Osteocyte (in vitro differentiated cells): ENCODE measurements at places on chromosomes 13 and 19. TPM values are rescaled to one million over a fixed set of nuclear protein-coding genes. Genes with fewer than 3 reads are reported as not detected.
A peak's percentile ranks its signal among the peaks of the same experiment; 100 is the strongest.

ZNF442 gene
- 2.2 and 2.3 TPM in 2 replicates for total RNA-seq

SBSN gene
- total RNA-seq: not detected in 2 replicates

CBLC gene
- not detected in 2 replicates for total RNA-seq

DNA sequence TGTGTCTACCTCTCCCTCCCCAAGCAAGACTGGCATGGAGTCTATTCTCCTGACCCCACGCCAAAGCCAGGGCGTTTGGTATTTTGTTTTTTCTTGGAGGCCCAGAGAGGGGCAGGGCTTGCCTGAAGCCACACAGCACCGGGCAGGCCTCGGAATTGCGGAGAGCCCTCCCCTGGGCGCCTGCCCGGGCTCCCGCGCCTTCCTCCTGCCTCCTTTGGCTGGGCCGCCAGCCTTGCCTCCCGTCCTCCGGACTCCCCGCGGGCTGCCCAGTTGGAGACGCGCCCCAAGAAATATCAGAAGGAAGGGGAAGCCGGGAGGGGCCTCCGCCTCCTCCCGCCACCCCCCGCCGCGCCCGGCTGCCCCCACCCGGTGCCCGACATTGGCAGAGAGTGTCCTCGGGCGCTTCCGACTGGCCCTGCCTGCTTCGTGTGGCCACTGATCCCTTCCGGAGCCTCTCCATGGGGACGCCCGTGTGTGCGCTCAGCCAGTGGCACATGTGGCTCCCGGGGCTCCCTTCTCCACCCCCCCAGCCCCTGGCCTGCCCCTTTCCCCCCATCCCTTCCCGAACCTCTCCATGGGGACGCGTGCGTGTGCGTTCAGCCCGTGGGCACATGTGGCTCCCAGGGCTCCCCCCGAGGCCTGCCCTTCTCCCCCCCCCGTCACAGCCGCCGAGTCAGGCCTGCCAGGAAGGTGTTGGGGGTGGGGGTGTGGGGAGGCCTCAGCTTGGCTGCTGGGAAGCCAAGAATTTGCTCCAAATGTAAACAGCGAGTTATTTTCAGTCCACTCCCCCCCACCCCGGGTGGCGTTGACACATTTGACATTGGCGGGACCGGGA is 37.3 kb downstream of the NFIC start:
- H3K27me3 ChIP-seq: no peaks in the 10 kb centered on the region
- peak; percentile 88 for DNase-seq
- H3K36me3 ChIP-seq: peaks cover 4% of the 10 kb centered on the region
- no peak overlapping the region for H3K4me3 ChIP-seq
- peak overlapping the region; percentile 90 for H3K27ac ChIP-seq

GRCh38 chr19:18683109-18683957 is at the start of gene CRTC1:
Gene CRTC1 (plus strand): TSS chr19:18683680. CDS start chr19:18683703, 23 bp downstream.
- DNase-seq: peak; percentile 98
- peaks cover 18% of the 10 kb centered on the region for H3K4me1 ChIP-seq
- peak within 1 kb of the TSS; percentile 83 for H3K27ac ChIP-seq
- no peaks in the 10 kb centered on the region for H3K36me3 ChIP-seq
- H3K4me3 ChIP-seq: peak within 1 kb of the TSS; percentile 85
- H3K27me3 ChIP-seq: no peaks in the 10 kb centered on the region

- H3K4me1 ChIP-seq: peaks cover 47% of the 10 kb centered on the region
- peak overlapping the region; percentile 58 for H3K4me3 ChIP-seq
- H3K27ac ChIP-seq: peak overlapping the region; percentile 92
- no peaks in the 10 kb centered on the region for H3K27me3 ChIP-seq
- peaks cover under 1% of the 10 kb centered on the region for H3K36me3 ChIP-seq
Measured at GRCh38 chr19:14112051-14112808, 5.3 kb downstream of the PRKACA start.

DNA sequence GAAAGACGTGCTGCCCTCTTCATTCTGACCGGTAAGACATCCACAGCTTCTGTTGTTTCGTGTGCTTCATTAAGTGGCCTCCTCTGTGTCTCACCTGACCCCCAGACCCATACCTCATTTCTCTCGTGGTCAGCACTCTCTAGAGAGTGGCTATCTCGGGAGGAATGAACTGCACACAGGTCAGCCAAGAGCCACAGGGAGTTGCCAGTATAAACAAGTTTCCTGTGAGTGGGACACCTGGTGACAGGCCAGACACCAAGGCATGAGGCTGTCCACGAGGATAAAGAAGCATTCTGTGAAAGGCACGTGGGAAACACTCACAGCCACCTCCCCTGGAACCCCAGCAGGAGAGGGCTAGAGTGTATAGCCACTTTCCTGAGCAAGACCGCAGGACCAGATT is 115.8 kb downstream of the NUFIP1 start:
- H3K4me1 ChIP-seq: peaks cover 9% of the 10 kb centered on the region
- no peaks in the 10 kb centered on the region for H3K27me3 ChIP-seq
- no peak overlapping the region for H3K4me3 ChIP-seq

- no peak overlapping the region for H3K4me3 ChIP-seq
- DNase-seq: no peak
- H3K27ac ChIP-seq: no peak overlapping the region
- H3K36me3 ChIP-seq: no peaks in the 10 kb centered on the region
- no peaks in the 10 kb centered on the region for H3K4me1 ChIP-seq
- H3K27me3 ChIP-seq: peaks cover 2% of the 10 kb centered on the region
Measured at GRCh38 chr19:42553292-42554045, 25.2 kb upstream of the CEACAM1 start.

- no peak for DNase-seq
- no peak overlapping the region for H3K27ac ChIP-seq
- H3K36me3 ChIP-seq: no peaks in the 10 kb centered on the region
- peaks cover 29% of the 10 kb centered on the region for H3K4me1 ChIP-seq
- H3K27me3 ChIP-seq: no peaks in the 10 kb centered on the region
Measured at GRCh38 chr13:43246382-43246781, 223.0 kb downstream of the DNAJC15 start.
